ENCODE measurements at places on chromosomes 7 and 10.
A peak's percentile ranks its signal among the peaks of the same experiment; 100 is the strongest.

DNA sequence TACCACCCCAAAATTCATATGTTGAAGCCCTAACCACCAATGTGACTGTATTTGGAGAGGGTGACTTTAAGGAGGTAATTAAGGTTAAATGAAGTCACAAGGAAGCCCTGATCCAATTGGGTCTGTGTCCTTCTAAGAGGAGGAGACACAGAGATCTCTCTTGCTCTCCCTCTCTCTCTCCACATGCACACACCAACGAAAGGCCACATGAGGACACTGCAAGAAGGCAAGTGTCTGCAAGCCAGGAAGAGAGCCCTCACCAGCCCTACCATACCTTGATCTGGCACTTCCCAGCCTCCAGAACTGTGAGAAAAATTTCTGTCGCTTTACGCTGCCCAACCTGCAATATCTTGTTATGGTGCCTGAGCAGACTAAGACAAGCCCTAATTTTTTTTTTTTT lies 56.0 kb upstream of the NEBL start:
- no peak for DNase-seq

- no peak for DNase-seq
Measured at GRCh38 chr10:35356725-35357092, 20.4 kb downstream of the CCNY start.

GRCh38 chr10:33665501-33665900 lies 331.0 kb upstream of the NRP1 start:
- DNase-seq: no peak

- no peak for DNase-seq
Measured at GRCh38 chr7:134632937-134633540, 13.6 kb upstream of the BPGM start.

- no peak for DNase-seq
Measured at GRCh38 chr7:84821671-84822534, 365.0 kb downstream of the SEMA3D start.

DNA sequence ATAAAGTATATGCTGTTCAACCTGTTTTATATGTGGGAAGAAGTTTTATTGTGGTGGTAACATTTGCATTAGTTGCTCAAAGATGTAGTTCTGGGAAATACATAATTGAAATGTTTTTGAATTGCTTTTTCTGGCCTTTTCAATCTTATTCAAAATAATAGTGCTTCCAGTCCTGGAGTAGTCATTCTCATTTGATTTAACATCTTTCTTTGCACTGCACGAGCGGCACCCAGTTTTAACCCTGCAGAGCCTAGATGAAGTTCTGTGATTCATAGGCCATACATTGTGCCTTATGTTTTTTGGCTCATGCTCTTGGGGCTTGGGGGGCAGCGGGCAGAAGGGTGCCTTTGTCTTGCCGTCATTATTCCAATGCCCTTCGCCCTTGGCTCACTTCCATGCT lies 9.9 kb downstream of the ARID5B start:
- no peak for DNase-seq

DNA sequence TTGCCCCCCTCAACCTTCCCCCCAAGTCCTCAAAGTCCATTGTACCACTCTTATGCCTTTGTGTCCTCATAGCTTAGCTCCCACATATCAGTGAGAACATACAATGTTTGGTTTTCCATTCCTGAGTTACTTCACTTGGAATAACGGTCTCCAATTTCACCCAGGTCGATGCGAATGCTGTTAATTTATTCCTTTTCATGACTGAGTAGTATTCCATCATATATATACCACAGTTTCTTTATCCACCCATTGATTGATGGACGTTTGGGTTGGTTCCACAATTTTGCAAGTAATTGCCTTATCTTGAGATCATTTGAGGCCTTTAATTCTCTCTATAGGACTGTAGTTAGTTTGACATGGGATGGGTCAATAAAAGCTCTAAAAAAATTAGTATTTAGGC lies 124.7 kb downstream of the ARL4A start:
- DNase-seq: no peak

GRCh38 chr7:139332697-139333359 lies 8.3 kb upstream of the FMC1 start:
- no peak for DNase-seq

- no peak for DNase-seq
Measured at GRCh38 chr10:30990971-30991646, 40.6 kb downstream of the ZNF438 start.

DNA sequence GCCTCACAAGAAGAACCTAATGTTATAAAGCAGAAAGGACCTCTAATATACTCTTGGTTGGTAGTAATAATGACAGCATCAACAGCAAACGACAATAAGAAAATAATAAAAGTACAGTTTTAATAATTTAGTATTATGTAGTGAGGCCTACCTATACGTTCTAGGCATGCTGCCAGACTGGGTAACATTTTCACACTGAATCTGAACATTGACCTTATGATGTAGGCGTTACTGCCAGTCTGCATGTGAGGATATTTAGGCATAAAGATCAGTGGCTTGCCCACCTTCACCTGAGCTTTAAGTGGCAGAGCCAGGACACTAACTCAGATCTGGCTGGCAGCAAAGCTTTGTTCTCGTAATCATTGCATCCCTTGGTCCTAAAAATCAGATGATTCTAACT lies 2.5 kb downstream of the FGL2 start:
- DNase-seq: no peak

DNA sequence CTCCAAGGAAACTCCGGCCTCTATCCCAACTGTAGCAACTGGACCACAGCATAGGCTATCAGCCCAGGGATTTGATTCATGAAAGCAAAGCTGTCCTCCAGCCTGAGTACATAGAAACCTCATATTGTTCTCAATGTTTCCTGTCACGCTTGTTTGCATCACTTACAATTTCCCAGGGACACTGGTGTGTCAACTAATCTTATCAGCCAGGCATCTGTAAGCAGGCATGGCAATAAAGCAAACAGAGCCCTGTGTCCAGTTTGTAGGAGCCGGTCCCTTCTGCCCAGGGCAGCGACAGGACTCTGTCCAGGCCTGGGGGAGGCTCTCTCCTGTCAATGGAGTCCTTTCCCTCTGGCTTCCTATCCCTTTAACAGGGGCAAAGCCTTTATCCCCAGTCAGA lies 23.0 kb upstream of the CDHR3 start:
- DNase-seq: no peak

GRCh38 chr10:90914992-90915765 lies 5.7 kb downstream of the ANKRD1 start:
- DNase-seq: no peak

DNA sequence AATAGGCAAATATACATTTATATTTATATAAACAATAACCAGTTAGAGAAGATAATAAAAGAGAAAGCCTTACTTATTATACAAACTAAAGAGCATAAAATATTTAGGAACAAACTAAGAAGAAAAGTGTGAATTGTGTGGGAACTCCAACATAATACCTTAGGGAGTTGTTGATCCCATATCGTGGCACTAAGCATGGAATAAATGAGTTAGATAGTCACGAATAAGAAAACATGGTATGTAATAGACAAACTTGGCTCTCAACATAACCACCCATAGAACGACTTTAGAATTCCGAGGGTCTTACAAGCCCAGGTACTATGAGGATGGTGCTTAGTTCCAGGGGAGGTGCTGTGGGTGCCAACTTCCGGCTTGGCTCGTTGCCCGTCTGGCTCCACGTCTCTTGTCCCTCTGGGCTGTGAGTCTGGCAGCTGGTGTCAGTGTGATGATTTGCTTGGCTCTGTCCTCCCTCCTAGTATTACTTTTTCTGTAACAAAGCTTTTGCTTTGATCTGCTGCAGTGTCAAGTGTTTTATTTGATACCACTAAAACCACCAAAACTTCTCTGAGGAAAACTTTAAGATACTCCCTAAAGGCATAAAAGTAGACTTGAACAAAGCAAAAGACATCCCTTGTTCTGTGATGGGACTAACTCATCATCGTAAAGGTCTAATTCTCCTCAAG lies 9.5 kb upstream of the RBM20 start:
- no peak for DNase-seq

GRCh38 chr7:134732728-134733127 lies 46.7 kb upstream of the CALD1 start:
- DNase-seq: no peak

GRCh38 chr7:69928621-69929020 lies 330.3 kb downstream of the AUTS2 start:
- no peak for DNase-seq

DNA sequence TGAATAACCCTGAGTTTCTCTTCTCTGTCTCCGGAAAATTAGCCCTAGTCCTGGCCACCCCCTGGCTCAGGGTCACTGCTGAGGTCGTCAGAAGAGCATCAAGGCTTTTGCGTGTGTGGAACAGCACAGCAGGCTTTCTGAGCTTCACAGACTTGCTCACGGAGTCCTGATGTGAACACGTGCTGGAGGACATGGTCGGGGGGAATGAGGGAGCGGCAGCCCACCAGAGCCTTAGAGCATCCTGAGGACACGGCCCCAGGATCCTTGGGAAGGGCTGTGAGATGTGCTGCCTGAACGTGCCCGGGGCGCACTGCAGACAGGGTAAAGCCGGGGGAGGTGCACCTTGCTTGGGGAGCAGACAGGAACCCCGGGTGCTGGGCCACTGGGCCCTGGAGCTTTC lies 28.8 kb downstream of the TMEM120A start:
- no peak for DNase-seq

DNA sequence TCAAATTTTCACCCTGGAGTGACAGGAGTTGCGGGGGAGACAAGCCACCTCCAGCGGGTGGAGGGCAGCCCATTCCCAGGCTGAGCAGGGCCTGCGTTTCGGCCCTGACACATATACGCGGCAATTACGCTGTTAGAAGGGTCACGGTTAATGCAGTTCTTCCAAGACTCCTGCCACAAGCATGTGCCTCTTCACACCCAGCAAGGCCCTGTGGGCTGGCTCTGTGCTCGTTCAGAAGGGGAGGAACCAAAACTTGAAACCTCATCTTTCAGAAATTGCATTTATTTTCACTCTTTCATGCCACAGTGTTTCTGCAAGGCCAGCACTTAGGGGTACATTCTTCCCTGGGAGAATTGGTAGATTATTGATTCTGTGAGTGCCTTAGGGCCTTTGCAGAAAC lies 24.7 kb downstream of the LRMDA start:
- DNase-seq: no peak

DNA sequence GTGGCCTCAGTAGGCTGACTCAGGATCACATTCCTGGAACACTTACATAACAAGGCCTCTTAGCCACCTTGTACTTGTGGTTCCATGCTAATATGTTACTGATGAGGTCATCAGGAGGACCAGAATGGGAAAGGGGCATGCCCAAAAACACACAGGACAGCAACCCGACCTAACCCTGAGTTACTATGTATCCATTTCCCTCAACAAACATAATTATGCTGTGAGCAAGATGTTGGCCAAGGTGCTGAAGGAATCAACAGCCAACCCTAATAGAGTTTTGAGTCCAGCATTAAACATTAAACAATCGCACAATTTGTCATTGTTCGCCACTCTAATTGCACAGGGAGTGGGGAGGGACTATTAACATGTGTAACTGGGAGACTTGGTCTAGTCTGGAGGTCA lies 129.4 kb downstream of the PLPP4 start:
- no peak for DNase-seq

GRCh38 chr10:83886871-83887270 lies 252.4 kb upstream of the GHITM start:
- no peak for DNase-seq

GRCh38 chr10:128042131-128042610 lies 84.1 kb downstream of the MKI67 start:
- DNase-seq: no peak

DNA sequence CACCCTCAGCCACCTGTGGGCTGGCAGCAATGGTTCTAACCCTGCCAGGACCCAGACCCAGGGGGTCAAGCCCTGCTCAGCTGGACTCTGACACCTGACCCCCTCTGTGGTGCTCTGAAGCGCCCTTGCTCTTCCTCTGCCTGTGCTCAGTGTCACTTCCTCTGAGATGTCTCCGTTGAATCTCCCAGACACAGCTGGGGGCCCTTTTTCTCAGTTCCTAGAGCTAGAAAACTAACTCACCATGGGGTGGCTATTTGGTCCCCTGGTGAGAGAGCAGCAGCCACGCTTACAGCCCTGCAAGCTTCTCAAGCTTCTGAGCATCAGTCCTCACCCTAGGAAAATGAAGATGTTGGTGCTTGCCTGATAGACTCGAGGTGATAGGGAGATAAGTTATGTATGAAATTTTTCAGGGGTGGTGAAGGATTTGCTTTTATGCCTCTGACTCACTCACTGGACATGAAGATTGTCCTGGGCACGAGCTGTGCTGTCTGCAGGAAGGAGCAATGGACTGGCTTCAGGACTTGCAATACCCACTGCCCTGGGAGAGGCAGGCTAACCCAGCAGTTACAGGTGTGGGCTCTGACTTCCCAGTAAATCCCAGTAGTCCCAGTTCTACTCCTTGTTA lies 29.6 kb downstream of the COL13A1 start:
- no peak for DNase-seq

DNA sequence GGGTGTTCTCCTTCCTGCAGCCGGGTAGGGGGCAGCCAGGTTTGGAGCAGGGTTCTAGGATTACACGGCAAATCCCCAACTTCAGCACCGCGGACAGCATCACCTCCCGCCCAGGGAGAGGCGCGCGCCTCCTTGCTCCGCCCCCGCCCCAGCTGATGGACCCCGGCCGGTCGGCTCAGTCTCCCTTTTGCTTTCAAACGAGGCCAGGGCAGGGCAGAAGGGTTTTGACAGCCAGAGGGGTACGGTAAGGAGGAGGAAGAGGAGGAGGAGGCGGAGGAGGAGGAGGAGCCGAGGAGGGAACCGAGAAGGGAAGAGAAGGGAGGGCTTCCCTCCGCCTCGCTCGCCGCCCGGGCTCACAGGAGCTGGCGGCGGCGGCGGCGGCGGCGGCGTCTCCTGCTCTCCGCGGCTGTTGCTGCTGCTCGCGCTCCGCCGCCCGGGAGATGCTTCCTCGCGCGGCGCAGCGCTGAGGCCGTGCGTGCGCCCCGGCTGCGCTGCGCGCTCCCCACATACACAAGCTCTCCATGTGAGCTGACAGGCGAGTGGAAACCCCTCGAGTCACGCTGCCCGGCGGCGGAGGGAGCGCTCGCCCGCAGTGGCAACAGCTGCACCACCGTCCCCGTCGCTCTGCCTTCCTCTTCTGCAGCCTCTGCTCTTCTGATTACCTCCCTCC lies 615 bp upstream of the CNTNAP2 start:
- DNase-seq: no peak

GRCh38 chr10:70432561-70433263 lies 8.8 kb downstream of the NODAL start:
- DNase-seq: no peak

GRCh38 chr7:84803979-84804378 lies 382.9 kb downstream of the SEMA3D start:
- DNase-seq: no peak

- DNase-seq: no peak
Measured at GRCh38 chr7:50711271-50712175, 71.2 kb downstream of the GRB10 start.

DNA sequence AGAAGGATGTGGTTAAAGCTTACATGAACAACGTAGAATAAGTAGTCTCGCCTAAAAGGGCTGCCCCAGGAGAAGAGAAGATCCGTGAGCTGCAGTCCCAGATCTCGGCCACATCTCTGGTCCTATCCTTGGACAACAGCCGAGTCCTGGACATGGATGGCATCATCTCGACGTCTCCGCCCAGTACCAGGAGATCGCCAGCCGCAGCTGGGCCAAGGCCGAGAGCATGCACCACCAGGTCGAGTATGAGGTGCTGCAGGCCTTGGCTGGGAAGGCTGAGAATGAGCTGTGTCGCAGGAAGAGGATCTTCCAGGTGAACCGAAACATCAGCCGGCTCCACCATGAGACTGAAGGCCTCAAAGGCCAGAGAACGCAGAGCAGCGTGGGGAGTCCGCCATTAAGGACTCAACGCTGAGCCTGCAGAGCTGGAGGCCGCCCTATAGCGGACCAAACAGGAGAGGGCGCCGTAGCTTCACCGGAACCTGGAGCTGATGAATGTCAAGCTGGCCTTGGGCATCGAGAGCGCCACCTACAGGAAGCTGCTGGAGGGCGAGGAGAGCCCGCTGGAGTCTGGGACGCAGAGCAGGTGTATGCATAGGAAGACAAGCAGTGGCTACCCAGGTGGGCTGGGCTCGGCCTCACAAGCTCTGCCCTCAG lies 22.2 kb downstream of the LIPK start:
- DNase-seq: peak; percentile 29

Data from stimulated activated CD8-positive, alpha-beta memory T cell treated with anti-CD3 and anti-CD28 coated beads, Interleukin-15, amount 100 ng/mL, for 48 hours (primary cell).